ENCODE measurements at places on chromosomes 13 and 19. TPM values are rescaled to one million over a fixed set of nuclear protein-coding genes. Genes with fewer than 3 reads are reported as not detected.

- DNase-seq, result peak; percentile 78
- H3K36me3 ChIP-seq, result no peaks in the 10 kb centered on the region
- H3K27ac ChIP-seq, result peak overlapping the region; percentile 100
These were observed 1.2 kb downstream of the ITPKC start for GRCh38 chr19:40717880-40718773.

DNA sequence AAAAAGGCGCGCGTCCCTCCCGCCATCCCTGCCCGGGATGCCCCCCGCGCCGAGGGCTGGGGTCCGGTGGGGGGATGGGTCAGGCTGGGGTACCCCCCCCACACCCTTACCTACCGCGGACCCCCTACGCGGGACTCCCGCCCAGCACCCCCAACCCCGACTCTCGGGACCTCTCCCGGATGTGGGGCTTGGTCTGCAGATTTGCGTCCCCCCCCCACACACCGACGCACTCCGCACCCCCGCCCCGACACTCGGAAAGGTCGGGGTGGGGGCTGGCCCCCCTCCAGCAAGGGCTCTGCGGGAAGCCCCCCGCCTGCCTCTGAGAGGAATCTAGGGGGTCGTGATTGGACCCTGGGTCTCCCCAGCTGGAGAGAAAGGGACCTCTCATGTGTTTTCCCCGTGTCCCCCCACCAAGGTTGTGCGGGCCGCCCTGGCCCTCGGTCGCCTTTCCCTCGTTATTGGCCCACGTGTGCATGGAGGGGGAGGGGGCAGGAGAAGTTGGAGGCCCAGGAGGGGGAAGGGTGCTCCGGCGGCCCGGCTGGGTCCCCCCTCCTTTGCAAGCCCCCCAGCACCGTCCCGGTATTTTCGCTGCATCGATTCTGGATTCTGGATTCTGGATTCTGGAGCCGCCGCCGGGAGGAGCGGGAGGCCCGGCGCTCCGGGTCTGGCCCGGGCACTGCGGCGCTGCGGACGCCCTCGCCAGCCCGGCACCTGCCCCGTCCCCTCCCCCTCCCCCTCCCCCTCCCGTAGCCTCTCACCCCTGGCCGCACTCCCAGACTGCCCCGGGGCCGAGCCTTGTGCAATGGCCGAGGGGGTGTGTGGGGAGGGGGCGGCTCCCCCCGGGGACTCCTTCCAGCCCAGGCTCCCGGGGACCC, 607 bp downstream of the NFIC start:
- H3K4me1 ChIP-seq, result peaks cover 25% of the 10 kb centered on the region
- H3K27ac ChIP-seq, result peak overlapping the region; percentile 82
- H3K4me3 ChIP-seq, result peak overlapping the region; percentile 91
- H3K27me3 ChIP-seq, result no peaks in the 10 kb centered on the region

GRCh38 chr13:51453959-51454703, 1.3 kb upstream of the INTS6 start:
- H3K27ac ChIP-seq, result peak overlapping the region; percentile 93
- peaks cover 26% of the 10 kb centered on the region for H3K4me1 ChIP-seq
- no peaks in the 10 kb centered on the region for H3K27me3 ChIP-seq
- H3K4me3 ChIP-seq, result peak overlapping the region; percentile 77
- H3K36me3 ChIP-seq, result peaks cover 18% of the 10 kb centered on the region
- DNase-seq, result peak; percentile 49

NBEA gene
- total RNA-seq, result 3.7 TPM

- H3K36me3 ChIP-seq, result no peaks in the 10 kb centered on the region
- H3K4me1 ChIP-seq, result no peaks in the 10 kb centered on the region
- no peaks in the 10 kb centered on the region for H3K27me3 ChIP-seq
- no peak for DNase-seq
- no peak overlapping the region for H3K4me3 ChIP-seq
These were observed 94.3 kb downstream of the ERCC5 start for GRCh38 chr13:102940143-102940542.

HSD17B14 gene
- total RNA-seq, result 3.9 TPM

Measured in GM23248 (cell line).